ENCODE measurements at places on chromosomes 6 and 20.

GRCh38 chr6:2770171-2770570, 5.0 kb downstream of the WRNIP1 start:
- no peak for DNase-seq

GRCh38 chr20:61891916-61892649, 173.6 kb downstream of the TAF4 start:
- no peak for DNase-seq

- DNase-seq: no peak
Measured at GRCh38 chr6:90872981-90873380, 286.1 kb upstream of the MAP3K7 start.

GRCh38 chr20:7938058-7938457, 2.2 kb downstream of the HAO1 start:
- DNase-seq: no peak

DNA sequence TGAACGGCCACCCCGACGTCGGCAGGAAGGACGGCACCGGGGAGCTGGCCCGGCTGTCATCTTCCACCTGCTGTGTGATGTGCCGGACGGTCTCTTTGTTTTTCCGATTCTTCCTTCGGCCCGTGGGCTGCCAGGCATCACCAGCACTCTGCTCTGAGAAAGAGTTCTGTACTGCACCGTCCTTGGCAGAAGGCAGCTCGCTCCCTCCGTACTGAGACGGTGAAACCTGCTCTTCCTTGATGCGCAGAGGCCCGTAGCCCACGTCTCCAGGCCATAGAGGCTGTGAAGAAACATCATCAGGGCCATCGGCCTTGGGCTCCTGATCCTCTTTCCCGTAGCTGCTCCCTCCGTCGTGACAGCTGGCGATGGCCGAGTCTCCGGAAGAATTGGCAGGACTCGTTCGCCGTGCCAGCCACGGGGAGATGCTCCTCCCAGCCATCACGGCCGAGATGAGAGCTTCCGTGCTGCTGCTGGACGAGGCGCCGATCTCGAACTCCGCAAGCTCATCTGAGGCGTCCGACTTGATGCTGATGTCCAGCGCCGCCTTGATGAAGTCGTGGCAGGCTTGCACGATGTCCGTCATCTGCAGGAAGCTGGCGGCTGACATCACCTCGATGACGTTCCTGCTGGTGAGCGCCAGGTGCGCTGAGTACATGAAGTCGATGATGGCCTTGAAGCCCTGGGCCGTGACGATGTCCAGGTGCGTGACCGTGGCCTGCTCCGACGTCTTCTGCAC, 41.1 kb downstream of the ZBTB46 start:
- DNase-seq: no peak

- DNase-seq: no peak
Measured at GRCh38 chr20:11492846-11493245, 424.8 kb upstream of the BTBD3 start.

GRCh38 chr6:44558024-44558831, 170.7 kb downstream of the CDC5L start:
- DNase-seq: no peak

DNA sequence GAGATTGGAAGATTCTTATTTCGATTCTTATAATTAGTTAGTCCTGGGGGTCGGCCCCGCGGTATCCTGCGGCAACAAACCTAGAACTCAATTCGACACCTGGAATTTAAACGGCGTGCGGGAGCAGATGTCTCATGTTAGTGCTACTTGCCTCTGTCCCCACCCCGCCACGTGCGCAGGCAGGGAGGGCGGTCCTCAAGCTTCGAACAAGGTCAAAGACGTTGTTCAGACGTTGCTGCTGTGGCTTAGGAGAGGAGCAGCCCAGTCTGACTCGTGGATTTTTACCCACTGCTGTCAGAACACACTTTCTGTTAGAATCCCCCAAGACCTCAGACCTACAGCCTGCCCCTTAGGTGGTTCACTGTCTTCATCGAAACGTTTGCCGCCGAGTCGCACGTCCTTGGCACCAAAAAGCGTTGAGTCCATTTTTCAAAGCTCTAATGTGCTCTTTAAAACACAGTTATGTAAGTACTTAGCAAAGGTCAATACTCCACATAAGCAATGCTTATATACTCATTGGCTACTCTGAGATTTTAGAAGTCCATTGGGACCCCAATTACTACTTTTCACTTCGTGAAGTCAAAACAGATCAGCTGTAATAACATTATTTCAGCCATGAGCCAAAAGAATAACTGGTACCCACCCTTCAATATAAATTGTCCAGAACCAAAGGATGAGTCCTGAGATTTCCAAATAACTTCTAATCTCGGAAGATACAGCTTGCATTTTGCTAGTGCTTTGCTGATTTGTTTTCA, 2.7 kb upstream of the C6orf62 start:
- no peak for DNase-seq

DNA sequence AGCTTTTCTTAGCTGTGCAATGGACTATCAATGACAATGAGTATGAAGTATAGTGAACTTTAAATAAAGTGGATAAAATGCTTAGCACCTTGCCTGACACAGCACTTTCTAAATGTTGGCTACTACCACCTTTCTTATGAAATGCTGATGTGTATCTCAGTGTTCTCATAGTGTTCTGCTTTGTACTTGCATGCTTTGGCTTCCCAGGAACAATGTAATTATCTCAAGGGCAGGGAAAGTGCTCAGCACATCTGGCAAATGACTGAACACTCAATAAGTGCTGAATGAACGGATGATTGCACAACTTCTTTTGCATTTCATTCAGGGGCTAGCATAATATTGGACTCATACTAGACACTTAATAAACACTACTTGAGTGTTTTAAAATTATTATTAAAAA, 28.2 kb upstream of the NOX3 start:
- DNase-seq: no peak

DNA sequence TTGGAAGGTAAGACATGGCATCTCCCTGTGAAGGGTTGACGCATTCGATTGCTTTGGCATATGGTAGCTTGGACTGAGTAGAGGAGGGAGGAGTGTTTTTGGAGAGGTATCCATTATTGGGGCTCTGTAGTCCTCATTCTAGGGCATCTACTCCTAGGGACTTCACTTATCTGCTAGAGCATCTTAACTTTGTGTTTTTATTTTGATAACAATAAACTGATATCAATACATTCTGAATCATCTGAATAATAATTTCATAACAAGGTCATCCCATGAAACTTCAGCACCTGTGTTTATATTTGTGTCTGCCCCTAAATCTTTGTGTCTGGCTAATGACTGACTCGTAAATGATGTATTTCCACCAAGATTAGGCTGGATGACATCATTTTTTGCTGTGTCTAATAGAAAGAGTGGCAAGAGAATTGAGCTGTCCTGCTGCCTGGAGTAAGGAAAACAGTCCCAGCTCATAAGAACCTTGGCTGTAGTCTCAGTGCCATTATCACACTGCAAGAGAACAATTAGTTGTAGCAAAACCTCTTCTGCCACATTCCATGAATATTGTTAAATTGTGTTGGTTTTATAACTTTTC, 288.5 kb downstream of the PRL start:
- no peak for DNase-seq

DNA sequence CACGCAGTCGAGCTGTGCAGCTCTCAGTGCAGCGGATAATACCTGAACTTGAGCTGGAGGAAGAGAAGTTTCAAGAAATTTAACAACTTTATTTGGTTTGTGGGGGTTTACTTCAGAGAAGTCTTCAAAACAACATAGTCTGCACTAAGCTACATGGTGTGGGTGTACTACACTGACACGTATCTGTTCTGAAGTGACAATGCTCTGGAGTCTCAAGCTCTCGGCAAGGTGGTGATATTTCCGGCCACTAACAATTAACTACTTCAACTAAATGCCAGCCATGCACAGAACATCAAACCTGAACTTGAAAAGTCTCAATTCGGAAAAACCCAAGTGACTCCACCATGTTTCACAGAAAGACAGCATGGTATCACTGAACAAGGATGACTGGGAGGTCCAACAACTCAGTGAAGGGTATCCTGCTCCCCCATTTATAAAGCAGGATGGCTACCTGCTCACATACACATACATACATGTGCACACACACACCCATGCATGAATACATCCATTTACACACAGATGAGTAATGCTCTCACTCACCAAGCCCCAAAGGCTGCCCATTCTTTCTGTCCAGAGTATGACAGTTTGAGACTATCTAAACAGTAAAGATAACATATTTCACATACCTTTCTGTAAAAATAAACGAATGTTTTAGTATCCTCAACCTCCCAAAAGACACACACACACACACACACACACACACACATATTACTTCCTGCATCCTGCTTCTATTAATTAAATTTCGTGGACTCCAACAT, 15.4 kb upstream of the ANKRD60 start:
- DNase-seq: no peak

DNA sequence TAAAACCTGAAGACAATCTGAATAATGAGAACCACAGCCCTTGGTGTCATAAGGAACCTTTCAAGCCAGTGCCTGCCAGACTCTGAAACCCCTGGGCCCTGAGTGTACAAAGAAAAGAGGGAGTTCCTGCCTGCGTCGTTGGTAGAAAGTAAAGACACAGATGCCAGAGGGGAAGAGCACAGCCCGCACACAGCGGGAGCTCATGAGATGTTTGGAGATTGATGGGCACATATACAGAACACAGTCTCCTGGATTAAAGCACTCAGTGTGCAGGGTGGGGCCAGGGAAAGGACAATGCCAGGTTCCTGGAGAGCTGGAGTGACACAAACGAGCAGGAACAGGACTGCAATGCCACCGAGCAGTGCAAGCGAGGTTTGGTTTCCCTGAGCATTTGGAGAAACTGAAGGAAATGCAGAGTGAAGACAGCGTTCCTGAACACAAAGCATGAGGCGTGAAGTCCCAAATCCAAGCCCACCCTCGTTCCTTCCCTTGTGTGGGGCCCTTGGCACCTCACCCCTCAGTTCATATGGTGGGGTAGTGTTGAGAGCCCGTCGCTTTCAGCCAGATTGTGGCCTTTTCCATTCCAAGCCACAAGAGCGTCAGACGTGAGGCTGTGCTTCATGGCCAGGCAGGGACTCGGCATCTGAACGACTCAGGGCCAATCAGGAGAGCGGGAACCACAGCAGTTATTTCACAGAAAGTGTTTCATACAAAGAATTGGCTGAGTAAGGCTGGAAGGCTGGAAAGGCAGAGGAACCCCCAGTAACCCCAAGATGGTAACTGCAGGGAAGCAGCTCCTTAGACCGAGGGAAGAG, 41.0 kb upstream of the RPS6KA2 start:
- no peak for DNase-seq

GRCh38 chr6:124470803-124471202, 491.4 kb upstream of the RNF217 start:
- no peak for DNase-seq

DNA sequence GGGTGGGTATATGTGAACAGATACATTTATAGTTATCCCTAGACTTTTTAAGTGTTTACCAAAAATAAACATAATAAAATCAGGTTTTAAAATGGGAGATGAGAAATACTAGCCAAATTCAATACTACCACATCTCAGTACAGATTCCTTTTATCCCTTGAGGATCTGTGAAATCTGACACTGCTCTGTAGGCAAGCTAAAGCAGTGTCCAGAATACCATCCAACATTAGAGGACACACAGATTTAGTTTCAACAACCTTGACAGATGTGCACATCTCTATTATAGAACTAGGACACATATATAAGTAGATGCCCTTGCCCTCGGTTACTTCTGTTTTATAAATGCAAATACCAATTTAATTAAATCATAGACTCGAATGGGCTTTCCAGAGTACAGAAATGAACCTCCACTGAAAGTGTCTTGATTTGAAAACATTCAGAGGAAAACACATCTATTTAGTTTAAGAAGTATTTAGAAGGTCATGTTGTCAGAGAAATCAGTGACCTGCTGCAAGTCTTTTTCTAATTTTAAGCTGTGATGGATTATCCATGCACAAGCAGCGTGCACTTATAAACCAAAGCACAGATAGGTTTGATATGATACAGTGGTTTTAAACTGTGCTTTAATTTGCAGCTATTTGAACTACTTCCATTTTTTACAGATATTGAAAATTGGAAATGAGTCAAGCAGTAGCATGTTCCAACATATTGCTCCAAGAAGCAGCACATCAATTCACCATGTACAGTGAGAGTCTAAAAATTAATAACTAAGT, 156.3 kb upstream of the EPHA7 start:
- DNase-seq: no peak

DNA sequence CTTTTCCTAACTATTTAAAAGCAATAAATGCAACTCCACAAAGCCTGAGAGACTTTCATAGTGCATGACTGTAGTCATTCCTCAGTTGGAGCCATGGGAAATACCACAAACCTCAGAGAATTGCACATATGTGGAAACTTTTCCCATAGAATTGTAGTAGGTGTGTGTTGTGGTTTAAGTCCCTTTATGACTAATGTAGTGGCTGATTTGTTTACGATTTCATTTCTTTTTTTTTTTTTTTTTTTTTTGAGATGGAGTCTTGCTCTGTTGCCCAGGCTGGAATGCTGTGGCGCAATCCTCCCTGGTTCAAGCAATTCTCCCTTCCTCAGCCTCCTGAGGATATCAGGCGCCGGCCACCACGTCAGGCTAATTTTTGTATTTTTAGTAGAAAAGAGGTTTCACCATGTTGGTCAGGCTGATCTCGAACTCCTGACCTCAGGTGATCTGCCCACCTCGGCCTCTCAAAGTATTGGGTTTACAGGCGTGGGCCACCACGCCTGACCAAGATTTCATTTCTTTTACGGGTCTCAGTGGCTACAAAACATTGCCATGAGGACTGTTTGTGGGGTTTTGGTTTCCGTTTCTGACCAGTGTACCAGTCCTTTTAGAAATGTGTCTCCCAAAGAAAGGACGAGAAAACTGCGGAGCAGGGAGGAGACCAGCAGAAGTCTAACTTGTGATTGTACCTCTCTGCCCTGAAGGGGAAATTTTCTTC, 212.1 kb upstream of the MARCKS start:
- no peak for DNase-seq

GRCh38 chr6:49856282-49856681, 10.1 kb downstream of the CRISP1 start:
- DNase-seq: no peak

DNA sequence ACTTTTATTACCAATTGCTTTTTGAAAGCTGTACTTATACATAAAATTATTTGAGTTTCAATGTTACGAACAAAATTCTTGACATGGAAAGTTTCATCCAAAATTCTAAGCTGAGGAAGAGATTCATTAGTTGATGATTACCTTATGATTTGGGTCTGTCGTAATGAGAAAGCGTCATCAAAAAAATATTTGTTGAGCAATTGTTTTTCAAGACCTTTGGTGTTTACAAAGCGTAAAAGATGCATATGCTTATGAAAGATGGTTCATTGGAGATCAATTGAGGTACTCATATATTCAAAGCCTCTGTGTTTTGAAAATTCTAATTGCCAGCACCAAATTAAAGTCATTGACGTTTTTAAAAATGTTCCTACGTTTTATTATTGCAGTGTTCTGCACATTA, 110.5 kb upstream of the DOK5 start:
- DNase-seq: no peak

Measured in A549 (cell line).